ENCODE measurements at places on chromosomes 12 and 14.

DNA sequence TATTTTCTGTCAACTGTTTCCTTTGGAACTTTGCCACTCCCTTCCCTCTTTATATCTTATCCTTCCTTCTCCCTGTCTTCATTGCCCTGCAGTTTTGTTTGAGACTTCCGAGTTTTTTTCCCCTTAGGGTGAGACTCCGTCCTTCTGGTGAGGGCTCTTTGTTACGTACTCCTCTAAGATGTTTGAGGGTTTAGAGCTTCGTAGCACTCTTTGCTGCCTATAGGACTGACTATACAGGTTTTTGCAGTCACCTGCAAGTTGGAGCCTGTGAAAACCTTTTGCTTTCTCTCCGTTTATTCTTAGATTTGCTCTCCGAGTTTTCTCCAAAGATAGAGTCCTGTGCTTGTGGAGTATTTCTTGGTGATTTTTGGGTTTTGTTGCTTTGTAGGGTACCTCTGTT, 41.7 kb upstream of the MYRFL start:
- H3K4me1 ChIP-seq, result no peaks in the 10 kb centered on the region
- no peak for DNase-seq
- H3K4me3 ChIP-seq, result no peak overlapping the region
- H3K36me3 ChIP-seq, result peaks cover 10% of the 10 kb centered on the region
- no peak overlapping the region for H3K27ac ChIP-seq
- H3K27me3 ChIP-seq, result no peaks in the 10 kb centered on the region

DNA sequence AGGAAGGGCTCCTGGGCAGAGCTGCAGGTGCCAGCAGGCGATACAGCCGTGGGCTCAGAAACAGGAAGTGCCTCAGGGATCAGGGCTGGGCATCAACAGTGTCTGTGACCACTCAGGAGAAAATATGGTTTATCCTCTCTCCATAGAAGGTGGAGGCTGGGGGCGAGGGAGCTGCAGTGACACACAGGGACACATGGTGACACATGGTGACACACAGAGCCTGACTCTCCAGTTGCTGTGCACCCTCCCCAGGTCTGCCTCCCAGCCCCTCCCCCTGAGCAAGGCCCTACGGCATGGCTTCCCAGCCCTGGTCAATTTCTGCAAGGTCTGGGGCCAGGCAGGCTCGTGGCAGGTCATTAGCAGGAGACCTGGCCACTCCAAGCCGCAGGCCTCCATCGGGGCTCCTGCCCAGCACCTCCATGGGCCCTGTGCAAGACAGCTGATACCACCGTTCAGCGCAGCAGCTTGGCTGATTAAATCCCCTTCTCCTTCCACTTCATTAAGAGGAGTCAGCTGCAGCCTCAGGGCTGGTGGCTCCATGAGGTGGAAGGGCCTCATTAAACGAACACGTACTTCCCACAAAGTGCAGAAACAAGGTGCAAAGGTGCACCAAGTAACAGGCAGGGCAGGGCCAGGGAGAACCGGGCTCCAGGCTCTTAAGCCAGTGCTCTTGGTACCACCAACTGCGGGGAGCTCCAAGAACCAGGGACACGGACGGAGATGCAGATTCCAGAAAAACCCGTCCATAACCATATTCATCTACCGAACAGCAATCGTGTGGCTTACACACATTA, 60.7 kb downstream of the CCNK start:
- no peak overlapping the region for H3K4me3 ChIP-seq
- H3K36me3 ChIP-seq, result no peaks in the 10 kb centered on the region
- H3K4me1 ChIP-seq, result peaks cover 74% of the 10 kb centered on the region
- DNase-seq, result no peak
- H3K27me3 ChIP-seq, result no peaks in the 10 kb centered on the region
- H3K27ac ChIP-seq, result peak overlapping the region; percentile 52

DNA sequence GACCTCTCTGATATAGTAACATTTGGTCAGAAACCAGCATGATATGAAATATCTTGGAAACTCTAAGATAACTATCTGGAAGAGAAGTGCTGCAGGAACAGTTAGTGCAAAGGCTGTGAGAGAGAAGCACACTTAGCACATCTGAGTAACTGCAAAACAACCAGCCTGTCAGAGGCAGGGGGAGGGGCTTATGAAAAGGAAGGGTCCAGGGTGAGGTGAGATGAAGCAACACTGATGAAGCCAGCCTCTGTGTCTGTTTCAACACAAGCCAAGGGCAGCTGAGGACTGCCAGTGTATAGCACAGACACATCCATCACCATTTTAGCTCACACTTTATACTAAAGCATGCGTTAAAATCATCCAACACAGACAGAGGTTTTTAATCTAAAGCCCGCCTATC, 37.4 kb upstream of the OVCH1 start:
- no peak overlapping the region for H3K27ac ChIP-seq
- no peaks in the 10 kb centered on the region for H3K36me3 ChIP-seq
- H3K27me3 ChIP-seq, result no peaks in the 10 kb centered on the region
- H3K4me3 ChIP-seq, result no peak overlapping the region
- no peak for DNase-seq

- H3K4me3 ChIP-seq, result no peak overlapping the region
- H3K4me1 ChIP-seq, result no peaks in the 10 kb centered on the region
- no peak for DNase-seq
- no peak overlapping the region for H3K27ac ChIP-seq
- H3K27me3 ChIP-seq, result no peaks in the 10 kb centered on the region
Observed at GRCh38 chr14:96762650-96763049, 34.5 kb upstream of the VRK1 start.

DNA sequence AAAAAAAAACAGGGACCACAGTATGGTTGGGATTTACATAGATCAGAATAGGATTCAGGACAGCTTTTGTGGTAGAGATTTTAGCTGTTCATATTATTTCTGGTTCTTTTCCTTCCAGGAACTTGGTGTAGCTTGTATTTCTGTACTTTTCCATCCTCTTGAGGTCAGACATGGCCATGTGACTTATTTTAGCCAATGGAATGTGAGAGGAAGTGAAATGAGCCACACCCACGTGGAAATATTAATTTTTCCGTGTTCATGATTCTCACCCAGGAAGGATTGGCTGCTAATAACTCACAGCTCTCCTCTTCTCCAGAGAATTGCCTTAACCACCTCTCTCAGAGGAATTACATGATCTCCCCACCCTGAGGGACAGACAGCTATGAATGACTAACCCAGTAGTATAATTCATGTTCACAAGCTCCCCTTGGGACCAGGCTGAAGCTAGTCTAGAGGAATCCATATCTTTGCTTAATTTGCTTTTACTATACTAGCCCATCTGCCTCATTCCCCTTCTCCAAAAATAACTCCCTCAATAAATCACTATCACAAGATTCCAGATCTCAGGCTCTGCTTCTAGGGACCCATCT, 340.4 kb downstream of the NUAK1 start:
- no peak for DNase-seq
- no peaks in the 10 kb centered on the region for H3K36me3 ChIP-seq
- no peak overlapping the region for H3K27ac ChIP-seq
- no peaks in the 10 kb centered on the region for H3K4me1 ChIP-seq
- H3K4me3 ChIP-seq, result no peak overlapping the region
- no peaks in the 10 kb centered on the region for H3K27me3 ChIP-seq

- no peaks in the 10 kb centered on the region for H3K4me1 ChIP-seq
- no peak overlapping the region for H3K27ac ChIP-seq
- no peak for DNase-seq
- no peak overlapping the region for H3K4me3 ChIP-seq
- H3K36me3 ChIP-seq, result no peaks in the 10 kb centered on the region
Observed at GRCh38 chr12:31626270-31626995, 33.1 kb upstream of the ETFBKMT start.

DNA sequence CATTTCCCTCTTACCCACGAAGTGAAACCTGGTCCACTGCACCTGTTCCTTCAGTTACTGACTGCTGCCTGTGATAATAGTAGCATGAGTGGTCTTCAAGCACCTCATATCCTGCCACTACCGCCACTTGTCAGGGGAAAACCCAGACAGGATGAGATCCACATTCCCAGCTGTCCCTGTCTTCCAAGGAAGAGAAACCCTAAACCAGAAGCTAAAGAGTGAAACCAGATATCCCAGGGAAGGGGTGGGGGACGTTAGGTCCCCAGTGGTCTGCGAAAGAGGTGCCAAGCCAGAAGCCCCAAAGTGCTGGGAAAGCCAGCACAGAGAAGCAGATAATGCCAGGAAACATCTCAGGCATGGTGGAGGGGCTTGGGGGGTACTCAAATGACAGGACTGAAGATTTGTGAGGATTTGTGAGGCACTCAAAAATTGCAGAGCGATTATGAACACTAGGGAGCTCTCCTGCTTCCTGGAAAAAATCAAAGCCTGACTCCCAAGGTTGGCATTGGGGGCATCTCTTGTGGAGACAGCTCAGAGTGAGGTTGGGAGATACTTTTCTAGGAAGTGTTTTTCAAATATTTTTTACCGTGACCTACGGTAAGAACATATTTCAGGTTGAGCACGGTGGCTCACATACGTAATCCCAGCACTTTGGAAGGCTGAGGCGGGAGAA, 77.9 kb downstream of the TMEM30B start:
- H3K4me3 ChIP-seq, result no peak overlapping the region
- H3K36me3 ChIP-seq, result no peaks in the 10 kb centered on the region
- H3K4me1 ChIP-seq, result no peaks in the 10 kb centered on the region
- DNase-seq, result no peak
- no peak overlapping the region for H3K27ac ChIP-seq

DNA sequence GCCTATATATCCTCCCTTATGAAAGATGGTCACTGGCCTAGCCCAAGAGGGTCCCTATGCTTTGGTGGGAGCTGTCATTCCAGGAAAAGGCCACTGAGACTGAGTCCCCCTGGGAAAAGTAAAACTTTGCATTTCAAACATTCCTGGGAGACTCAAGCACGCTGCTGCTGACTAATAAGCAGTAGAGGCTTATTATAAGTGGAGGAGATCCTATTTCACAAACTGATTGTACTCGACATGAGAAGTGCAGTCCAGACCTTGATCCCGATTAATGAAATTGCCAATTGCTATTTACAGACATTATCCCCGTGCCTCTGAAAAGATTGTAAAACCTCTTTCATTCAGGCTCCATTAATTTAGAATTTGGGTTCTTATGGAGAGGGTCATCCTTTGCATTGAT, 96.6 kb downstream of the EMP1 start:
- H3K27me3 ChIP-seq, result no peaks in the 10 kb centered on the region
- no peak overlapping the region for H3K27ac ChIP-seq
- H3K4me1 ChIP-seq, result peaks cover 6% of the 10 kb centered on the region
- no peak for DNase-seq

DNA sequence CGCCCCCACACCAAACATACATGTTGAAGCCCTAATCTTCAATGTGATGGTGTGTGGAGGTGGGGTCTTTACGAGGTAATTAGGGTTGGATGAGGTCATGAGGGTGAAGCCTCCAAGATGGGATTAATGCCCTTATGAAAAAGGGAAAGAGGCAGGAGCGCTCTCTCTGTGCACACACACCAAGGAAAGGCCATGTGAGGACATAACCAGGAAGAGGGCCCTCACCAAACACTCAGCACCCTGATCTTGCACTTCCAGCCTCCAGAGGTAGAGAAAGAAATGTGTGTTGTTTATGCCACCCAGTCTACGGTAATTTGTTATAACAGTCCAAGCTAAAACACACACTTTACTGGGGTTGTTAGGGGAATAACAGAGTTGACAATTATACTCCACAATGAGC, 14.6 kb upstream of the PITPNM2 start:
- no peak overlapping the region for H3K4me3 ChIP-seq
- H3K27me3 ChIP-seq, result no peaks in the 10 kb centered on the region

- no peak for DNase-seq
- no peaks in the 10 kb centered on the region for H3K27me3 ChIP-seq
- H3K27ac ChIP-seq, result peak overlapping the region; percentile 74
- H3K36me3 ChIP-seq, result no peaks in the 10 kb centered on the region
Observed at GRCh38 chr12:49946086-49946485, 4.5 kb upstream of the AQP2 start.

DNA sequence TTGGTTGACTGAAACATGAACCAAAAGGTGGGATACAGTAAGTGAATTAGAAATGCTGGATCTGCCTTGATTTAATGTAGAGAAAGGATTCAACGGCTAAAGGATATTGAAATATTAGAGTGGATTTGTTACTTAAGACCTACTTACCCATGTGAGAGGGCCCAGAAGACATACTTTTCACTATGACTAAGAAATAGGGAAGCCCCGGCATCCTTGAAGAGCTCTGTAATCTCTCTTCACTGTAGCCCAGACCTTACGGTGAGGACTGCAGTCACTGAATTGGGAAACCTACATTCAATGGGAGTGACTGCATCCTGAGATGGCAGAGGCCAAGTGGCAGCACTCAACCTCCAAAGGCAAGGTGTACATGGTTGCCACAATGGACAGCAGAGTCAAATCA, 52.5 kb downstream of the KANSL2 start:
- H3K36me3 ChIP-seq, result no peaks in the 10 kb centered on the region
- no peak overlapping the region for H3K27ac ChIP-seq
- no peak overlapping the region for H3K4me3 ChIP-seq

DNA sequence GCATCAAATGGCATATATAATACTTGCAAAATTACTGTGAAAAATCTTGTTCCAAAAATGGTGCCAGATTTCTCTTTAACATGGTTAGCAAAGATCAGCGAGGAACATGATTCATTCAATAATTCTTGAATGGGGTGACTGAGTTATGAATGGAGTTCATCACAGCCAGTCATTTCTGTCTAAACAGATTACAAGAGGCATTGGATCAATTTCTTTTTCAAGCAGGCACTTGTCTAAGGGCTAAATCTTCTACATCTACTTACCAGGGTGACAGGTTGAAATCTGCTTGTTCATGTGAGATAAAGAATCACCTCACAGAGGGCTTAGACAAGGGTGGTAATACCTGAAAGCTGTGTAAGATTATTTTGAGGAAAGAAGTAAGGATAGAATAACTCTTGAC, 247.7 kb downstream of the ATP23 start:
- no peak overlapping the region for H3K4me3 ChIP-seq
- no peaks in the 10 kb centered on the region for H3K4me1 ChIP-seq
- no peak for DNase-seq
- H3K27me3 ChIP-seq, result no peaks in the 10 kb centered on the region
- peak overlapping the region; percentile 73 for H3K27ac ChIP-seq

GRCh38 chr12:70576341-70577282, 60.6 kb downstream of the PTPRB start:
- no peak overlapping the region for H3K27ac ChIP-seq
- H3K27me3 ChIP-seq, result no peaks in the 10 kb centered on the region
- no peaks in the 10 kb centered on the region for H3K36me3 ChIP-seq
- no peaks in the 10 kb centered on the region for H3K4me1 ChIP-seq
- no peak overlapping the region for H3K4me3 ChIP-seq

GRCh38 chr12:2163177-2163941, 110.6 kb downstream of the CACNA1C start:
- H3K27ac ChIP-seq, result peak overlapping the region; percentile 36
- no peak overlapping the region for H3K4me3 ChIP-seq
- H3K4me1 ChIP-seq, result peaks cover 17% of the 10 kb centered on the region
- H3K36me3 ChIP-seq, result no peaks in the 10 kb centered on the region
- DNase-seq, result no peak
